Stimulated activated CD8-positive, alpha-beta memory T cell treated with anti-CD3 and anti-CD28 coated beads, Interleukin-4, amount 100 ng/mL, for 48 hours (primary cell): ENCODE measurements at places on chromosomes 6 and 20.

- no peak for DNase-seq
Measured at GRCh38 chr20:60062431-60063047, 104.3 kb downstream of the CDH26 start.

DNA sequence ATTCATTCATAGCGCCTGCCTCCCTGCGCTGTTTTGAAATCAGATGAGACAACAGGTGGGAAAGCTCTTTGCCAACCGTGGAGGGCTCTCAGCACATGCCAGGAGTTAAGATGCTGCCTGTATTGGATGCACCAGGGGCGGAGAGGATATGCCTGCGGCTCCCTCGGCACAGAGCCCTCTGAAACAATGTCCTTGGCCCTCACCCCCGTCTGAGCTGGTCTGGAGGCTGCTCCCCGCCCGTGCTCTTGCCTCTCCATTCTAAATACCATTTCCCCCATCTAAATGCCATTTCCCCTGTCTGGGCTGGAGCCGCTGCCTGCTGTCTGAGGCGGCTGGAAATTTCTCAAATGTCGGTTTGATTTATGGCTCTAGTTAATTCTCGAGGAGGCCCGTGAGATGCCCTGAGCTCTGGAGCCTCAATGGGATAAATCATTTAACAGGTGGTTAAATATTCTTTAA is 50.8 kb upstream of the MLN start:
- no peak for DNase-seq

GRCh38 chr6:168597471-168597875 is 156.5 kb downstream of the SMOC2 start:
- no peak for DNase-seq

- DNase-seq, result no peak
Measured at GRCh38 chr6:24997231-24997630, 61.5 kb upstream of the RIPOR2 start.

- no peak for DNase-seq
Measured at GRCh38 chr6:128114164-128114563, 213.3 kb upstream of the THEMIS start.

DNA sequence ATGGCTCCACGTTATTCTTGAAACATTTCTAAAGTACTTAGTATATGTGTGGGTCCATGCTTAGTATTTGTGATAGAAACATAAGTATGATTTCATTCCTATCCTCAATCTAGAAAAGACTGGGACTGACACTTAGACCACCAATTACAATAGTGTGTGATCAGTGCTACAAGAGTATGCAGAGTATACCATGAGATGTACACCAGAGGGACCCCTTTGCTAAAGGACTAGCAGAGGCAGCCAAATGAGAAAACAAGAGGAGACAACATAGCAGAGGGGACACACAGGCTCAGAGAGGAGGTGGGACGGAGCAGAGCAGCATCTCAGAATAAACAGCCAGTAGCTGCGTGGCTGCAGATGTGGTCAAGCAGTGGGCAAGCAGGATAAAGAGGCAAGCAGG is 21.0 kb downstream of the RMND1 start:
- DNase-seq, result no peak

DNA sequence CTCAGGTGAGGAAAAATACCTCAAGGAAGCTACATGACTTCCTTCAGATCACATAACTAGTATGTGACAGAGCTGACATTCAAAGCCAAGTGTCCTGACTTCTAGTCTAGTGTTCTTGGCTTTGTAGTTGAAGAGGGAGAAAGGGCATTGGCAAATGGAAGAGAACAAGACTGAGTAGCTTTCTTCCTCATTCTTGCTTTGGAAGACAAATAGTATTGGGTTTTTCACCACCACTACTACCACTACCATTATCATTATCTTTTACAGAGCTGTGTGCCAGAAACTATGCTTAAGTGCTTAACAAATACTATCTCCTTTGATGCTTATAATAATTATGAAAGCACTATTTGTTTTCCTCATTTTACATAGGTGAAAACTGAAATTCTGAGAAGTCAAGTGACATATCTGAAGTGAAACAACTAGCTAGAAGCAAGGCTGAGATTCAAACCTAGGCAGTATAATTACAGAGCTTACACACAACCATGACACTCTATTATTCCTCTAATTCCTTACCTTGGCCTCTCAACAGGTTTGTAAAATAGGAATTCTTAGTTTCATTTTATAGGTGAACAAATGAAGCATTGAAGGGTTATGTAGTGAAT is 6.8 kb downstream of the ACSS2 start:
- no peak for DNase-seq

DNA sequence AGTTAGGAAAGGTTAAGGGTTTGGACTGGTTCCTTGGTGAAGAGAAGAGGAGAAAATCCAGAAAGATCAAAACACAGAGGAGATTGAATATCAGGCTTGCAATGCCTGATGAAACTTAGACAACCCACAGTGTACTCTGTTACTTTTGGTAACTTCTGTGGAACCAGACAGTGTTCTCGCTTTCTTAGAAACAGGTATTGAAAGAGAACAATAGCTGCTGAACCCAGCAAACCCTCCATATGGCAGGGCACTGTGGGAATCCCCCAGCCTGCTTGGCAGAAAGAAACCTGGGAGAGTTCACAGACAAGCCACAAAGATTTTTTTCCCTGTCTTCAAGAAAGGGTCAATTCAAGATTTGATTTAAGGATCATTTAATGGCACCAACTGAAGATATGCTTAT is 342.8 kb downstream of the FOXA2 start:
- DNase-seq, result no peak

GRCh38 chr6:30834646-30835045 is 49.7 kb upstream of the DDR1 start:
- DNase-seq, result no peak

DNA sequence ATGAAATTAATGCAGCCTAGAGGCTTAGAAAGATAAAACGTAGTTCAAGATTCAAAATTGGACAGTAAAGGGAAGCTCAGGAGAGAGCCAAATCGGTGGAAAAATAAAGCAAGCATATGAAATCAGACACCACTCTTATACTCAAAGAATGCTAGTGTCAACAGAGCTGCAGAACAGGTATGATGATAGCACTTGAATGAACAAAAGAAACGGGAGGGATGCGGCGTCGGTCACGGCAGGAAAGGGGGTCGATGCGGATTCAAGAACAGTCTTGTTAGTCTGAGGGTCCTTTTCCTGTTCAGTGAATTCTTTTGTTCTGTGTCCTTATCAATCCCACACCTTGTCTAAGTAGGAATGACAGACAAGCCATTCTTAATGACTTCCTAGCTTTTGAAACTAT is 114.4 kb downstream of the FOXC1 start:
- DNase-seq, result no peak

DNA sequence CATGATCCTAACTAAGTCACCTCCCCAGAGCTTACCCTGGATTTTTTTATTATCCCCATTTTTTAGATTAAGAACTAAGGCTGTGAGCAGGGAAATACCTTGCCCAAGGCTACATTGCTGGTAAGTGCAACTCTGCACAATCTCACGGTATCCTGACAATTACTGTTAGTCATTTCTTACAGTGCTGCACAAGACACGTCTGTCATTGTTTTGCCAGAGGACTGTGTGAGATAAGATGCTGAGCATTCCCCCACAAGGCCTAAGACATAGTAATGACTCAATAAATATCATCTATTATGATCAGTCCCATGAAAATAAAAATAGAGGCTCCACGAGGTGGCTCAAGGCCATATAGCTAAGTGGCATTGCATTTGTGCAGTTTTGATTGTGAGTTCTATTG is 21.0 kb downstream of the PFDN4 start:
- no peak for DNase-seq

DNA sequence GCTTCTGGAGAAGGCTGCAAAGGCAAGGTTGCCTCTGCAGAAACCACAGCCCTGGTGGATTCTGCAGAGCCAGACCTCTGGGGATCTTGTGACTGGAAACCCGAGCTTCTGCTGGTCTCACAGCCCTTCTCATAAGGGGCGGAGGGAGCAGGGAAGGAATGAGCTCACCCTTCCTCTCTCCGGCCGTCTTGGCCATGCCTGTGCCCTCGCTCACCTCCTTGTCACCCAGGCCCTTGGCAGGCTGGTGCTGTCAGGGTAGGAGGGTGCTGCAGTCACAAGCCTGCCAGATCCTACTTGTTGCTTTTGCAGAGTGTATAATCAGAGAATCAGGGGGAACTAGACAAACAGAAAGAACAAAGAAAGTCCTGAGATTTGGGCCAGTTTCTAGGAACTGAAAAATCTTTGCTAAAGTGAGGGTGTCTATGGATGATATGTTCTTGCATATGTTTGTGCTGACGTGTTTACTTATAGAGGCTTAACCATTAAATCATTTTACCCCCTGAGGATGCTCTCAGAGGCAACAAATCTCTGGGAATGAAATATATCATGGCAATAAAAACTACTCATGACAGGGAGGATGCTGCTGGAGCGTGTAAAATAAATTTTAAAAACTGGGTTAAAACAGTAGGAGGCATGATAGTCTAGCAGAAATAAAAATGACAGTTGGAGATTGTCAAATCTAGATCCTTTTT is 244.9 kb upstream of the SOX4 start:
- DNase-seq, result no peak
